Fibroblast of villous mesenchyme (primary cell): ENCODE measurements at places on chromosomes 5 and 9. TPM values are rescaled to one million over a fixed set of nuclear protein-coding genes. Genes with fewer than 3 reads are reported as not detected.

PCDHB3 gene
- total RNA-seq, result 0.32 and 0.43 TPM in 2 replicates

FCN1 gene
- total RNA-seq, result not detected in 2 replicates

SPAG8 gene
- total RNA-seq, result 0.32 and 0.86 TPM in 2 replicates

CTNND2 gene
- not detected in 2 replicates for total RNA-seq

IL9 gene
- not detected in 2 replicates for total RNA-seq

TMC1 gene
- total RNA-seq, result under 0.01 and 1.3 TPM in 2 replicates

CORO2A gene
- total RNA-seq, result 0.32 and 2.2 TPM in 2 replicates

C5orf58 gene
- total RNA-seq, result not detected in 2 replicates

FGFR4 gene
- total RNA-seq, result 0.64 and 1.3 TPM in 2 replicates

TSSK1B gene
- total RNA-seq, result 0.43 and 0.64 TPM in 2 replicates

PCDHGA4 gene
- total RNA-seq, result 4.5 and 7.3 TPM in 2 replicates

TRIM7 gene
- total RNA-seq, result 2.2 and 2.3 TPM in 2 replicates

LEAP2 gene
- total RNA-seq, result under 0.01 and 0.32 TPM in 2 replicates

NDUFAF2 gene
- 28.9 and 31.6 TPM in 2 replicates for total RNA-seq

SETX gene
- total RNA-seq, result 77.6 and 89.8 TPM in 2 replicates

TMEM171 gene
- 4.5 and 13.4 TPM in 2 replicates for total RNA-seq

UGT3A1 gene
- total RNA-seq, result not detected in 2 replicates

SPATA31E1 gene
- total RNA-seq, result not detected in 2 replicates

ADAMTS2 gene
- total RNA-seq, result 30.2 and 44.5 TPM in 2 replicates

SPATA31C1 gene
- not detected in 2 replicates for total RNA-seq

SLC36A2 gene
- total RNA-seq, result not detected in 2 replicates

FRRS1L gene
- total RNA-seq, result under 0.01 TPM in 1 of 2 replicates, not detected in the other

PPP3R2 gene
- not detected in 2 replicates for total RNA-seq

RAPGEF6 gene
- total RNA-seq, result 15.8 and 21.6 TPM in 2 replicates

BTNL8 gene
- total RNA-seq, result not detected in 2 replicates

IL5 gene
- not detected in 2 replicates for total RNA-seq

WDR38 gene
- total RNA-seq, result not detected in 2 replicates

PCAT7 gene
- 0.43 and 0.64 TPM in 2 replicates for total RNA-seq

SCGB3A1 gene
- not detected in 2 replicates for total RNA-seq

NR5A1 gene
- not detected in 2 replicates for total RNA-seq

SLC34A1 gene
- total RNA-seq, result not detected in 2 replicates

SLC6A3 gene
- total RNA-seq, result not detected in 2 replicates

NRARP gene
- total RNA-seq, result under 0.01 and 0.32 TPM in 2 replicates
